Psoas muscle (tissue), 8 donors: ENCODE measurements at places on chromosomes 7 and 10. TPM values are rescaled to one million over a fixed set of nuclear protein-coding genes. Genes with fewer than 3 reads are reported as not detected.

GRCh38 chr7:134920026-134920753 is 66.1 kb upstream of the AGBL3 start:
- no peak for DNase-seq
- no peaks in the 10 kb centered on the region for H3K4me1 ChIP-seq
- H3K27ac ChIP-seq: no peak overlapping the region
- no peak overlapping the region for H3K4me3 ChIP-seq
- H3K27me3 ChIP-seq: no peaks in the 10 kb centered on the region

DNA sequence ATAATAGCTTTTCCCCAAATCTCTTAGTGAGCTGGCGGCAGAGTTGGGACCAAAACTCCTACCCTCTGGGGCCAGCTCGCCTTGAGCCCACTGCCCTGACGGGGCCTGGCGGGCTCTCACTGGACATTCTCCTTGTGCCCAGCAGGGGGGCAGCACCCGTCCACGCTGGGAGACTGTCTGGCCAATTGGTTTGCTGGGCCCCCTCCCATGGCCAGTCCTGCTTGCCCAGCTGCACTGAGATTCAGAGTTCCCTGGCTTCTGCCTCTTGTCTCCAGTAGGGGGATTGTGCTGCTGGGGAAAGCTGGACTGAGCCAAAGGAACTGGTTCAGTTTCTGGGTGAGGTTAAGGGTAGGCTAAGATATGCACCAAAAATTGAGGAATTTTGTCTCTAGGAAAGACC is 59.8 kb downstream of the RAMP3 start:
- H3K27me3 ChIP-seq: no peaks in the 10 kb centered on the region
- H3K27ac ChIP-seq: no peak overlapping the region
- H3K4me3 ChIP-seq: no peak overlapping the region
- no peaks in the 10 kb centered on the region for H3K36me3 ChIP-seq
- no peak for DNase-seq
- no peaks in the 10 kb centered on the region for H3K4me1 ChIP-seq

DNA sequence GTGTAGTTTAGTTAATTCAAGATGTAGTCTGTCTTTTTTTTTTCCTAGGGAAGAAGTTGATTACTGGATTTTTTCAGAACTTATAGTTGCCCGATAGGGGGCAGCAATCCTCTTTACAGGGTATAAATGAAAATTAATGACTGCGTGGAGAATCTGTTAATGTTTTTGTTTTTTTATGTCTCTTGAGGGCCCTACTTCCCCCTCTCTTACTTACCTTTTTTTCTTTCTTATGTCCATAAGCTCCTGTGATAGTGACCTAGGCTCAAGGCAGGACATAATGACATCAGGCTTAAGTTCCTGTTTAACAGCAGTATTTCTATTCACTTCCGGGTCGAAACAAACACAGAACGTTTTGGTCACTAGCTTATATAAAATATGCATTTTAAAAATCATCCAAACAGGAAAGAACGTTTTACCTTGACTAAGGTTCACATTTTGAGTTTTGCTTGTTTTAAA is 18.8 kb downstream of the CDC123 start:
- H3K27ac ChIP-seq: peak overlapping the region; percentile 25
- H3K4me3 ChIP-seq: peak overlapping the region; percentile 35
- peaks cover 11% of the 10 kb centered on the region for H3K4me1 ChIP-seq
- no peaks in the 10 kb centered on the region for H3K27me3 ChIP-seq

DNA sequence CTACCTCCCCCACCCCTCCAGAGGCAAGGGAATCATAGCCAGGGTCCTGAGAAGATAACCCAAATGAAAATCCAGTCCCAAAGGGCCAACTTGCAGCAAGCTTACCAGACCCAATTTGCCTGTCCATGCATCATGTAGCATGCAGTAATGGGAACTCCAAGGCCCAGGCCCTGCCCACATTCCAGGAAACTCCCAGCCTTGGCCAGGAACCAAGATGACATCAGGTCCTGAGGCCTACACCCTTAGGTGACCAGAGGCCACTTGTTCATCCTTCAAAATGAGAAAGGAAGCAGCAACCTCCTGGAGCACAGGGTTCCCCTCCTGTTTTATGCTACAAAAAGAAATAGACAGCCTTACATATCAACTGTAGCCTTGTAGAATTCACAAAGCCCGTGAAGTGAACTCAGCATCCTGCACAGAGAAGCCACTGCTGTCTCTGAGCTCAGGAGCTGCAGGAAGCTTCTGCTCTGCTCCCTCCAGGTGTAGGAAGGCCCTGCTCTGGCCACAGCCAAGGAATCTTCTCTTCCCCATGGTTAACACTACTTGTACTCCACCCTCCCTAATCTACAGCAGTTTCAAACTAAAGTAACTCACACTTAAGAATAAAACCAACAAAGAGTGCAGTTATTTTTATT is 30.3 kb upstream of the GRB10 start:
- H3K4me3 ChIP-seq: no peak overlapping the region
- no peak overlapping the region for H3K27ac ChIP-seq
- DNase-seq: peak; percentile 66
- H3K27me3 ChIP-seq: no peaks in the 10 kb centered on the region
- no peaks in the 10 kb centered on the region for H3K36me3 ChIP-seq

GRCh38 chr10:132978542-132978941 is 36.2 kb upstream of the CFAP46 start:
- H3K27ac ChIP-seq: no peak overlapping the region
- no peaks in the 10 kb centered on the region for H3K4me1 ChIP-seq
- H3K27me3 ChIP-seq: peaks cover 44% of the 10 kb centered on the region
- DNase-seq: peak; percentile 11
- H3K36me3 ChIP-seq: no peaks in the 10 kb centered on the region

NEUROG3 gene
- not detected for total RNA-seq

OR2A5 gene
- not detected for total RNA-seq
